Mammary microvascular endothelial cell (primary cell): ENCODE measurements at places on chromosomes 2 and 18. TPM values are rescaled to one million over a fixed set of nuclear protein-coding genes. Genes with fewer than 3 reads are reported as not detected.

Gene PTPRN
- total RNA-seq, result not detected in 2 replicates

Gene INHBB
- 0.05 and 0.07 TPM in 2 replicates for total RNA-seq

Gene CYP1B1
- 0.20 TPM in 1 of 2 replicates, not detected in the other for total RNA-seq

Gene CNOT9
- 70.3 and 86.3 TPM in 2 replicates for total RNA-seq

Gene CDCA7
- 21.0 and 22.5 TPM in 2 replicates for total RNA-seq

Gene APOB
- under 0.01 TPM in 2 replicates for total RNA-seq

Gene HOXD10
- total RNA-seq, result 4.4 and 7.5 TPM in 2 replicates

Gene SLC19A3
- total RNA-seq, result not detected in 2 replicates
